GM10248 (cell line): ENCODE measurements at places on chromosomes 6 and 20.

- DNase-seq, result no peak
Measured at GRCh38 chr20:32580970-32581838, 3.9 kb downstream of the NOL4L start.

DNA sequence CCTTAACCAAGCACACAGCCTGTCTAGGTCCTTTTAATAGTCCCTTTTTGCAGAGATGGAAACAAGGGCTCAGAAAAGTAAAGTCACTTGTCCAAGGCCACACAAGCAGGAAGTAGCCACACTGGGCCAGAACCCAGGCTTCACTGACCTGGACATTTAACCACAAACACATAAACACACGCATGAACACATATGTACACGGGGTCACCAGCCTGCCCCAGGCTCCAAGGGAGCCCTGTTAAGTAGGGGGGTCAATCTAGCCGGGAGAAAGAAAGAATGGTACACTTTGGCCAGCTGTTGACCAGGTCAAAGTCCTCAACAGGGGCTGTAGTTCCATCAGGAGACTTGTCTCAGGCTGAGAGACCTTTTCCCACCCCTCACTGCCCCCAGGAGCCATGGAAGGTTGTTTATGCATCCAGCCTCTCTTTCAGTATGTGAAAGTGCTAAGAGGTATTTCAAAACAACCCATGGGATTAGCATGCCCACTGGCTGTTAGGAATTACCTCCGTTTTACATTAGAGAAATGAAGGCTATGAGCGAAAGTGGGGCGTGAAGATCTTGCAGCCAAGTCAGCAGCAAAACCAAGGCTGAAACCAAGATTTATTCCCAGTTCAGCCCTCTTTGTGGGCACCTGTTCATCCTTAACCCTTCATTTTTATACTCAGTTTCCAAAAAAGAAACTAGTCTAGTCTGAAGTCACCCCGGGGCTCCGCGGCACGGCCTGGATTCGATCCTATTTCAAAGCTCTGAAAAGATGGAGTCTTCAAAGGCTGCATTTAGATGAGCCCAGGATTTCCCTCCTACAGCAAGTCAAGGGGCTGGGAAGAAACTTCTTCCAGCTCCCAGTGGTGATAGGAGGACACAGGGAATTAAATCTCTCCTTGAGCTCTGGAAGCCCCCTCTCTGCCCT lies 9.8 kb downstream of the SDC4 start:
- DNase-seq, result no peak

GRCh38 chr6:168741942-168742782 lies 301.2 kb downstream of the SMOC2 start:
- no peak for DNase-seq

DNA sequence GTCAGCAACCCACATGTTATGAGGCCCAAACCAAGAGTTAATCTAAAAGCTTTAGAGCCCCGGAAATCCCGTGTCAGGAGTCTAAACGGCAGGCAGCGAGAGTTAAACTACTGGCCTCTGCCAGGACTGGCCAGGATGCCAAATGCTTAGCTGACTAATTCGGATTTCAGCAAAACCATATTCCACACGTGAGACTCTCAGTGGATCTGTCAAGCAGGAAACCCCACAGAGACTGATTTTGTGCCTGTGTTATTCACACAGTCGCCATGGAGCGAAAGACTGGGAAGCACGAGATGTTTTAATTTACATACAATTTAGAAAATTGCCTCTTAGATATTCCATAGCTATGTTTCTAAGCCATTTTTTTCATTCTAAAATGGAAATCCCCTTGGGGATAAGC lies 152.9 kb downstream of the RNASET2 start:
- DNase-seq, result no peak

DNA sequence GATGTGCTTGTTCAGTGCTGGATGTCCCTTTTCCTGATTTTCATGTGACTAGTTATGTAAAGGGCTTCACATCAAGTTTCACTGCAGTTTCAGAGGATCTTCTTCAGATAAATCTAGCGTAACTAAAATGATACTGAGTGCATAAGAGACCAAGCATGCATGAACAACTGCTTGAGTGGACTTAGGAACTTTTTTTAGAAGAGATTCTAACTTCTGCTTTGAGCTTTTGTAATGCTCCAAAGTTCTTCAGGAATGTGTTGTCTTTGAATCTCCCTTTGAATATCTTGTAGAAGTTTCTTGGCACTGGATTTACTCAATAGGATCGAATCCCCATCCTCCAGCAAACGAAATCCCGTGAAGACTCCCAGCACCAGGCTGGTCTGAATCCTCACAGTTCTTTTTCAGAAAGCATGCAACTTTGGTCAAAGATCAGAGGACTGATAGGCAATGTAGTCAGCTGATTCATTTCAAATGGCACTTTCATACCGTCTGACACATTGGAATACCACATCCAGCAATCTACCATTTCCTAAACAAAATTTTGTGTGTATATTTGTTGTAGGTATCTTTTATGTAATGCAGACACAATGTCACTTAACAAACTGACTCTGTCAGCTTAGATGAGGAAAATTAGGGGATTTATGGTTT lies 33.2 kb downstream of the ENPP1 start:
- no peak for DNase-seq

- DNase-seq, result no peak
Measured at GRCh38 chr6:144149558-144149893, 791 bp upstream of the STX11 start.

GRCh38 chr6:42049948-42050296 lies 402 bp upstream of the TAF8 start:
- no peak for DNase-seq

- DNase-seq, result peak; percentile 82
Measured at GRCh38 chr6:26043384-26044139, 43.7 kb upstream of the HFE start.

GRCh38 chr6:15769511-15770018 lies 106.7 kb upstream of the DTNBP1 start:
- no peak for DNase-seq

- DNase-seq, result no peak
Measured at GRCh38 chr6:101539510-101540245, 146.2 kb downstream of the GRIK2 start.

- DNase-seq, result no peak
Measured at GRCh38 chr6:41813469-41813868, 26.0 kb downstream of the TOMM6 start.

DNA sequence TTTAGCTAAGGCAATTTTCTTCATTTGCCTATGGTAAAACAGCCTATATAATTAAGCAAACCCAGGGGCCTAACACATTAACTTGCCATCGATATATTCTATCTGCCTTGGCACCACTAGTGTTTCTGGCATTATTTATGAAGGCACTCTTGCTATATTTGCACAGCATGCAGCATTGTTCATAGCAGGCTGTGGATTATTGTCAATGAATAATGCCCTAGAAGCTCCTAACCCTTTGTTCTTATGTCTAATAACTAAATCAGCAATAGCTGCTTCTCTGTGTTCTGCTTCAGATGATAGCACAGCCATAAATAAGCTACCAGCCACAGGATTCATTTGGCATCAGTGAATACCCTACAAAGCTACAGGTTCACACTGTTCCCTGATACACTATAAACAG lies 254.8 kb upstream of the STXBP5 start:
- no peak for DNase-seq

- DNase-seq, result no peak
Measured at GRCh38 chr6:7561153-7561964, 19.9 kb downstream of the DSP start.

DNA sequence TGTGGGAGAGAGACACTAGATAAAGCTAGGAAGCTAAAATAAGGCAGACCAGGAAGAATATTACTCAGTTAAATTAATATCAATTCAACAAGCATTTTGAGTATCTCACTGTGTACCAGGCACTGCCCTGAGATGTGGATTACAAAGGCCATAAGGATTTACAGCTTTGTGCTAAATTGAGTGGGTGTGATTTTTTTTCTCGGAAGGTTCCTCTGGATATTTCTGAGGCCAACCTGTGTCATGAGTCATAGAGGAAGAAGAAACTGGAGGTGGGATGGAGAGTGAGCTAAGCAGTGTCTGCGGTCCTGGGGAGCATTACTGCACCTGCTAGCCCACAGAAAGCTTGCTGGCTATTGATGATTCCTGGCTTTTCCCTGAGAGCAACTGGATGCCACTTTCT lies 135.2 kb downstream of the RFPL4B start:
- DNase-seq, result no peak
